Head of caudate nucleus (tissue), 42 donors: ENCODE measurements at places on chromosomes 7 and 10.

- no peak for DNase-seq
These were observed 511.1 kb upstream of the C7orf33 start for GRCh38 chr7:148079206-148080080.

- no peak for DNase-seq
These were observed 23.3 kb downstream of the CPXM2 start for GRCh38 chr10:123868038-123869019.

DNA sequence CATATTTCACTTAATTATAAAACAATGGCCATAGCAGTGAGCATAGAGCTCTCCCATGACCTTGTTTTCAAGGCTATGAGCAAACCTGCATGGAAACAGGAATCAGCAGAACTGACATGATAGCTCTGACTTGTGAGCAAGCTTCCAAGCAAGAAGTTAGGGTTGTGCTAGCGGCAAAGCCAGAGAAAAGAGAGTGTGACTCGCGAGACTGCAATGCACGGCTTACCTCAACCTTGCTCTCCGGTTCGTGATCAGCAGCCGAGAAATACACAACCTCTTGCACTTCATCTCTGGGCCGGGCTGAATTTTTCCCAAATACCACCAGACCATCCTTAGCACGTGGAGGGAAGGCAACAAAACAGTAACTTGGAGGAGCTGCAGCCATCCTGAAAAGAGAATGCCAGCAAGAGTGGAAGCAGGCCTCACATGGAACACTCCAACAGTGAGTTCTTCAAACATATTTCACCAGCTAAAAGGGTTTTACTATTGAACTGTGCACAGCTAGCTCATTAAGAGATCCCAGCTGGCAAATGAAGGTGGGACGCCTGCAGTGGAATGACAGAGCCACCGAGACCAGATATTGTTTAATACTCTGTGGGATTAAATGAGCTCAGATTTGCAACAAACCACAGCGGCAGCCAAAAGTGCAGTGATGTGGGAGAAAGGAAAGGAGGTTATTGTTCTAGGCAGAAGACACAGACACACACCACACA lies 20.8 kb downstream of the SCRN1 start:
- DNase-seq, result peak; percentile 12

DNA sequence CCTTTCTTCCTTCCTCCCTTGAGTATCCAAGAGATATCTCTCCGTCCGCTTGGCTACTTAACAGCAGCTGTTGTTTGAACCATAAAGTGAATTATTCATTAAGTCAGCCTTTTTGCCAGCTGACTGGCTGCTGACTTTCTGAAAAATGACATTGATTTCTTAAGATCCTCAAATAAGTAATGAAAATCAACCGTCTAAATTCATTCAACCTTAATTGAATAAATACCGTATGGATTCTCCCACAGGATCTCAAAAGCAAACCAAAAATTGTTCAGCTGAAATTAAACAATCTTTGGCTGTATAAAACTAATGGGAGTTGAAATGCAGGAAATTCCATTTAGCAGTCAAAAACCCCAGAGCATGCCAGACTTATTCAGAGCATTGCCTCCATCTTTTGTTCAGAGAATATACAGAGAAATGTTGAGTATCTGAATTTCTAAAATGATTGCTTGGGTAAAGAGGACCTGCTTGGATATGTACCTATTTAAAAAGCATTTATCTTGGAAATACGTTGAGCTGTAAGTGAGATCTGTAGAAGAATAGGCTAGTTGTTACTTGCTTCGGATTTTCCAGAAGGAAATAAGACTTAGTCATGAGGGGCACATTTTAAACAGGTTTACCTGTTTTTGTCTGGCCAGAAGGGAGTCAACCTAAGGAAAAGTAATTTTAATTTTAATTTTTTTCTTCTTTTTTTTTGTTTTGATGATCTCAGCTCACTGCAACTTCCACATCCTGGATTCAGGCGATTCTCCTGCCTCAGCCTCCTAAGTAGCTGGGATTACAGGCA lies 136.2 kb downstream of the PLXDC2 start:
- no peak for DNase-seq

DNA sequence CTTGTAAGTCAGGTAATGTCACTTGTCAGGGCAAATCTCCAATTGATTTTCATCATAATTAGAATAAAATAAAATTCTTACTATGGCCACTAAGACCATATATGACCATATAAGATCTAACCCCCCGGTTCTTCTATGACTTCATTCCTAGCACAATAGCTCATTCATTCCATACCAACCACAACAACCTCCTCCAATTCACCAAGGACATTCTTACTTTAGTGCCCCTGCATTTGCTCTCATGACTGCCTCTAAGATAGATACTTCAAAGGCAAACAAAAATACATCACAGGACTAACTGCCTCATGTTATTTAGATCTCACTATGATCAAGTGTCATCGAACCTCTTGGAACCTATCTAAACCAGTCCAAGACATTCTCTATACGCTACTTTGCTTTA lies 90.8 kb downstream of the SNX13 start:
- no peak for DNase-seq

GRCh38 chr10:6530211-6530840 lies 49.8 kb downstream of the PRKCQ start:
- DNase-seq, result no peak

- DNase-seq, result peak; percentile 22
These were observed 31.7 kb downstream of the PAPOLB start for GRCh38 chr7:4830176-4830575.

DNA sequence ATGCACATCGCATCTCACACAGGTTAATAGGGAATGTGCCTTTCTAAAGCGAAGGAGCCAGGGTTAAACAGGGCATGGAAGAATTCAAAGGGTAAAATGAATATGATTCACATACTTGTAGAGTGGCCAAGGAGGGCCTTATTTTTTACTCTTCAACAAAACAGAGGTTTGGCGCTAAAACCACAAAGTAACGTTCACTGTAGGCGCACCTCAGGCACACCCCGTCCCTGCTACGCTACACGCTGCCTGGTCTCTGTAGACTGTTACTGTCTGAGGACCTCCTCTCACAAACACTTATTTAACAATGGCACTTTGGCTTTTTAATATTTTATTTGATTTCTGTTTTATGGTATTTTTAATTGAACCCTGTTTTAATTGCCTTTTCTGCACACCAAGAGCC lies 462.1 kb upstream of the GALNT17 start:
- no peak for DNase-seq

- DNase-seq, result no peak
These were observed 27.8 kb downstream of the COA1 start for GRCh38 chr7:43701500-43701854.

DNA sequence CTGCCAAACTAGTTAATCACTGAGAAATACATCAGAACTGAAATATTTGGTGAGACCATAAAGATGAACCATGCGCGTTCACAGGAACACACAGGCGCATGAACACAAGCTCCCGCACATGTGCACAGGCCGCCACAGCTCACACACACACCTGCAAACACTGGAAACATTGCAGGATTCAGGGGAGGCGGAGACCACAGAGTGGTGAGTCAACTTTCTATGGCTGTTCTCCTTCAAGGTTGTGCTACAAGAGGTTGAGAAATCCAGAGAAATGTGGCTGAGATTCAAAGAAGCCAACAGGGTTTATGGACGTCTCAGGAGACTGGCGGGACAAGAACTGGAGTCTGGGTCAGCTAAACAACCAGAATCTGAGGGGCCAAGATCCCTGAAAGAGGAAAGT lies 17.8 kb downstream of the ESYT2 start:
- no peak for DNase-seq

- no peak for DNase-seq
These were observed 21.3 kb downstream of the CALML3 start for GRCh38 chr10:5545778-5546710.

GRCh38 chr10:97355571-97355975 lies 21.0 kb upstream of the FRAT2 start:
- no peak for DNase-seq

DNA sequence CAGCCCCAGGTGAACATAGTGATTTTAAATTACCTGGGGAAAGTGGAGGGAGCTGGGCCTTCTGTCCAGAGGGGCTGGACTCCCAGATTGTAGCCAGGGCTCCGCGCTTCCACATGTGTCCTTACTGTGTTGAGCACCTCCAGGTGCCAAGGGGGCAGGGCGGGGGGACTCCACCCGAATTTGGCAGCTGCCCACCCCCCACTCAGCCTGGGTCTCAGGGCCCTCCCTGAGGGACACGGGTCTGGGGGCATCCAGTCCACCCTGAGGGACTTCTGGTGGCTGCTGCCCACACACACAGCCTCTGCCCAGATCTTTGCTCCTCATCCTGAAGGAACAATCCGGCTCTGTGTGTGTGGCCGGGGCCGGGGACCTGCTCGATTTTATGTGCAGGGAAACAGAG lies 28.2 kb upstream of the ADGRA1 start:
- DNase-seq, result no peak

GRCh38 chr10:12877150-12877549 lies 124.4 kb downstream of the CCDC3 start:
- DNase-seq, result no peak

GRCh38 chr7:133652547-133652946 lies 399.7 kb downstream of the EXOC4 start:
- DNase-seq, result no peak

DNA sequence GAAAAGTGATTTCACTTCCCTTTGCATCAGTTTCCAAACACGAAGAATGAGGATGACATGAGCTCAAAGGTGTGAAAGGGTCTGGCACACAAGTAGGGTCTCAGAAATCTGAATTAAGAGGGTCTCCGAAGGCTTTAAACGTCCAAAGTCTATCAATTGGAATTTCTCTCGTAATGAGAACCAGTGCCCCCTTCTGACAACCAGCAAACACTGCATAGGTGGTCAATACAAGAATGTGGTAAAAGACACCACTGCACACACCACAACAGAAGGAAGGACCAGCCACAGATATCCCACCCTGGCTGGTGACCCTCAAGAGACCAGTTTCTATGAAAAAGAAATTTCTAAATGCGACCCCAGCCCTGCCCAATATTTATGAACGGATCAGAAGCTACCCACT lies 78.1 kb downstream of the CALN1 start:
- no peak for DNase-seq

- DNase-seq, result no peak
These were observed 6.5 kb downstream of the SAMD8 start for GRCh38 chr10:75117995-75118394.

DNA sequence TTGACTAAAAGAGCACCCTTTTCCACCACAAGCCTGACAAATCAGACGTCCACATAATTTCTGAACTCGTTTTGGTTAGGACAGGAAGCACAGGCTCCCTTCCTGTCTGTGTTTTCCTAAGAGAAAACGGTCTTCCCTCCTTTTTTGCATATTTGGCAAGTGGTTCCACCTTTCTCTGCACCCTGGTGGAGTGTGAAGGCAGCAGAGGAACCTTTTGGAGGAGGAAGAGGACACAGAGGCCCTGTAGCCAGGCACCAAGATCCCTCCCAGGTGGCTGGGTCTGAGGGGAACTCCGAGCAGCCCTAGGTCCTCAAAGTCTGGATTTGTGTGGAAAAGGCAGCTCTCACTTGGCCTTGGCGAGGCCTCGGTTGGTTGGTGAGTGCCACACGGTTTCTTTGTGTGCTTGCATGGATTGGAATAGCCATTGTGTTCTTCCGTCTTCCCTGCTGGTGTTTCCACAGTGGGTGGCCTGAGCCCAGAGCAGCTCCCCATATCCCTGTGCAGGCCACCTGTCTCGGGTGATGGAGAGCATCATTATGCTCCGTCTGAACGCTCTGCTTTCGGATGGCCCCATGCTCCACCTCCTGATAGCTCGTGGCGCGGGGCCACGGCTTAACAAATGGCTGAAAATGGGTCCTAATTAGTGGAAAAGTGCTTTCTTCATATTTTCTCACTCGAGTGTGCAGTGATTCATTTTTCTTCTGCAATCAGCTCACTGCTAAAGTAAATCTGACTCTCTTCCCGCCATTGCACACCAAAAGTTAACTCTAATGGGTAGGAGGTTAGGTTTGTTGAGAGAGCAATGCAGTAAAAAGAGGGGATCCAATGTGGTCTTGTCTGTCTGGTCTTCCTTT lies 4.2 kb downstream of the IKZF1 start:
- no peak for DNase-seq
